Activated effector memory CD4-positive, alpha-beta T cell treated with anti-CD3 and anti-CD28 coated beads, Interleukin-2, amount 50 U/mL, for 16 hours (primary cell): ENCODE measurements at places on chromosomes 6 and 20.

- no peak for DNase-seq
Measured at GRCh38 chr20:57265336-57265996, 975 bp downstream of the BMP7 start.

GRCh38 chr6:111566222-111566734, 39.4 kb downstream of the TRAF3IP2 start:
- no peak for DNase-seq

DNA sequence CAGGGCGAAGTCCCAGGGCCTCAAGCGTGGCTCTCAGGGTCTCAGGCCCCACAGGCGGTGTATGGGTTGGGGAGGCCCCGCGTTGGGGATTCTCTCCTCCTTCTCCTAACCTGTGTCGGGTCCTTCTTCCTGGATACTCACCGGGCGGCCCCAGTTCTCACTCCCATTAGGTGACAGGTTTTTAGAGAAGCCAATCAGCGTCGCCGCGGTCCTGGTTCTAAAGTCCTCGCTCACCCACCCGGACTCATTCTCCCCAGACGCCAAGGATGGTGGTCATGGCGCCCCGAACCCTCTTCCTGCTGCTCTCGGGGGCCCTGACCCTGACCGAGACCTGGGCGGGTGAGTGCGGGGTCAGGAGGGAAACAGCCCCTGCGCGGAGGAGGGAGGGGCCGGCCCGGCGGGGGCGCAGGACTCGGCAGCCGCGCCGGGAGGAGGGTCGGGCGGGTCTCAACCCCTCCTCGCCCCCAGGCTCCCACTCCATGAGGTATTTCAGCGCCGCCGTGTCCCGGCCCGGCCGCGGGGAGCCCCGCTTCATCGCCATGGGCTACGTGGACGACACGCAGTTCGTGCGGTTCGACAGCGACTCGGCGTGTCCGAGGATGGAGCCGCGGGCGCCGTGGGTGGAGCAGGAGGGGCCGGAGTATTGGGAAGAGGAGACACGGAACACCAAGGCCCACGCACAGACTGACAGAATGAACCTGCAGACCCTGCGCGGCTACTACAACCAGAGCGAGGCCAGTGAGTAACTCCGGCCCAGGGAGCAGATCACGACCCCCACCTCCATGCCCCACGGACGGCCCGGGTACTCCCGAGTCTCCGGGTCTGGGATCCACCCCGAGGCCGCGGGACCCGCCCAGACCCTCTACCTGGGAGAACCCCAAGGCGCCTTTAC, at the start of gene HLA-G:
HLA-G (plus strand) TSS at position 247 of the 892 bp plus-strand sequence; CDS start at position 267, 20 bp downstream.
- DNase-seq: no peak

DNA sequence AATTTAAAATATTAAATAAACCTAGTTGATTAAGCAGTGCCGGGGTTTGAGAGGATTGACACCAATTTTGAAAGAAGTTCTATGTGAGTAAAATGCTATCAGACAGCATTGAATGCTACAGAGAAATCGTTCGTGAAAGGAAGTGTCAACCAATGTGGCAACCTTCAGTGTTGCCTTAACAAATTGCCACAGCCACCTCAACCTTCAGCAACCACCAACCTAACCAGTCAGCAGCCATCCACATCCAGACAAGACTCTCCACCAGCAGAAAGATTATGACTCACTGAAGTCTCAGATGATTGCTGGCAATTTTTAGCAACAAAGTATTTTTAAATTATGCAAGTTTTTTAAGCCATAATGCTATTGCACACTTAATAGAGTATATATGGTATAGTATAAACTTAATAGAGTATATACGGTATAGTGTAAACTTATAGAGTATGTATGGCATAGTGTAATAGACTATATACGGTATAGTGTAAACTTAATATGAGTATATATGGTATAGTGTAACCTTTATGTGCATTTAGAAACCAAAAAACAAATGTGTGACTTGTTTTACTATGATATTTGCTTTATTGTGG, 65.3 kb upstream of the ID4 start:
- DNase-seq: no peak

- peak; percentile 88 for DNase-seq
Measured at GRCh38 chr20:815914-816606, 17.5 kb upstream of the FAM110A start.

- peak; percentile 77 for DNase-seq
Measured at GRCh38 chr6:144285798-144286502, 815 bp downstream of the UTRN start.

DNA sequence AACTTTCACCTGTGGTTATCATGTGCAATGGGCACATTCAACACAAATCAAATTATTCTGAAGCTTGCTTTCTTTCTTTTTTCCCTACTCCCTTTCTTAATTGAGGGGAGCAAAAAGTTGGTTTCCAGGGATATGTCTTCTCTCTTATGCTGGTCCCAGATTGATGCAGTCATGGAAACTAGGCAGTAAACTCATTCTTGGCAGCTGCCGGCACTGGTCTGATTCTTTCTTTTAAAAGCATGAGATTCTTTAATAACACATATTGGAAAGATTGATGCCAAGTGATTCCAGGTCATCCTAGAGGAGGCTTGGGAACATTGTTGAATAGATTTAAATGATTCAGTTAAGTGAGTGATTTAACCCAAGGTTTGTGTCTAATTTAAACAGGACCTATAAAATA, 29.0 kb downstream of the PTPRA start:
- no peak for DNase-seq

DNA sequence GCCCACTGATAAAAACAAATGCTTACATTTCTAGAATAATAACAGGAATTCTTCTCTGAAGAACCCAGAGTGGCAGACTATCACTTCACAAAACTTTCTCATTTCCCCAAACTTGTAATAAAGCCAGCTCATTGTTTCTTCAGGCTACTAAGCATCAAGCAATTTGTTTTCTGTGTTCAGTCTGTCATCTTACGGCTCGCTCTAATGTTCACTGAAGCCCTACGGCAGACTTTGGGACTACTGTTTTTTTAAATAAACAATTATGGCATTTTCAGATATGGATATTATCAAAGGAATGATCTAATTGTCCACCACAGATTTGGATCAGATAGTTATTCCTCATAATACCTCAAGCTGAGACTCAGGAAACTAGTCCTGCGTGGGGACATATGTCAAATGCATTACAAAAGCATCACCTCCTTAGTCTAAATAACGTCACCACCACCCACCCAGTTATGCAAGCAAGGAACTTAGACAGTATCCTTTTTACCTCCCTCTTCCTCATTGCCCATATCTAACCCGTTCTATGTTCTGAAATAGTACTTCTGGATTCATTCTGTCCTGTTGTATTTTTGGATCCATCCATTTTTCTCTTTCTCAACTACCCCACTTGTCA, 415.1 kb downstream of the PLCB1 start:
- no peak for DNase-seq

DNA sequence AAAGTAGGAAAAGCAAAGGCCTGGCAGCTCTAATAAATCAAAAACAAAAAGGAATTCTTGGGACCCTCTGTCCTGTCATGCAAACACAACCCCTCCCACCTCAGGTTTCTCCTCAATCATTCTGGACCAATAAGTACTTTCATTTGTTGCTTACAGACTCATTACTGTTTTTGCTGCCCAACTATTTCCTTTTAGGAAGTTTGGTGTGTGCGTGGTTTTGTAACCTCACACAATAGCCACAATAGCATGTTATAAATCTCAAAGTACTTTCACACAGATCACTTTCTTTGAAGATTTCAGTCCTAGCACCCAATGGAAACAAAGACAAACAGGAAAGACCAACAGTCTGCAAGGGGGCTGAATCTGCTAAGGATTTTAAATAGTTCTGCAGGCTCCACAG, 4.5 kb downstream of the MRPL14 start:
- no peak for DNase-seq

GRCh38 chr20:58235010-58235409, 6.6 kb upstream of the ANKRD60 start:
- DNase-seq: no peak

- DNase-seq: no peak
Measured at GRCh38 chr6:122116119-122116834, 283.2 kb upstream of the HSF2 start.

DNA sequence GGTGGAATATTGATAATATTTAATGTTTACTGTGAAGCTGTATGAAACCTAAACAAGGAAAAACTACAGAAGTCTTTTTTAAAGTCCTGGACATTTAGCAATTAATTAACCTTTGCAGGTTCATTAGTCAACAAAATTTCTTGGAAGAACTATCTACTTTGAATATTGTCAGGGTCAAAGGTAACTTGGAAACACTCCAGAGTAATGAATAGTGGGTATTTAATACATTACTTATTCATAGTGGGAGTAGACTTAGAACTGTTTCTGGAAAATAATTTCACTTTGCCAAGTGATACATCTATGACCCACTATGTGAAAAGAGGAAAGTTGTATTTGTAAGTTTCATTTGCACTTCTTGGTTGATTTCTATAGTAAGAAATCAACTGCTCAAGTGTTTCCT, 319.1 kb downstream of the TFAP2B start:
- no peak for DNase-seq

DNA sequence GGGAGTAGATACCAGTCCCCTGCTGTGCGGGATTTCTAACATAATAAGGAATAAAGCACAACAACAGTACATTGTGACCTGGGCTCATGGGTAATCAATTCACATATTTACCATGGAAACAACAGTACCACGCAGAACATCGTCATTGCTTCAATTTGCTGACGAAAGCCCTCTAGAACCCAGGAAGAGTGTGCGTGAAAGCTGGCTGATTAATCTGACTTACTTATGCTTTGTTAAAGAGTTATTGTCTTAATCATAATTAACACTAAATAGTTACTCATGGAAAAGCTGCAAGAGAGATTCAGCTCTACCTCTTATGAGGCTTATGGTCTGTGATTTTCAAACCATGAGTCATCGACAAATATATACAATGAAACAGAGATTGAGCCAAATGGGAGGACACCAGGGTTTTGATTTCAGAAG, 644.3 kb upstream of the AGPAT4 start:
- DNase-seq: no peak

GRCh38 chr20:41287327-41287726, 30.2 kb downstream of the ZHX3 start:
- no peak for DNase-seq

- DNase-seq: no peak
Measured at GRCh38 chr6:37319156-37319555, 34.6 kb upstream of the RNF8 start.

GRCh38 chr20:1893721-1894470, 1.3 kb upstream of the SIRPA start:
- no peak for DNase-seq

DNA sequence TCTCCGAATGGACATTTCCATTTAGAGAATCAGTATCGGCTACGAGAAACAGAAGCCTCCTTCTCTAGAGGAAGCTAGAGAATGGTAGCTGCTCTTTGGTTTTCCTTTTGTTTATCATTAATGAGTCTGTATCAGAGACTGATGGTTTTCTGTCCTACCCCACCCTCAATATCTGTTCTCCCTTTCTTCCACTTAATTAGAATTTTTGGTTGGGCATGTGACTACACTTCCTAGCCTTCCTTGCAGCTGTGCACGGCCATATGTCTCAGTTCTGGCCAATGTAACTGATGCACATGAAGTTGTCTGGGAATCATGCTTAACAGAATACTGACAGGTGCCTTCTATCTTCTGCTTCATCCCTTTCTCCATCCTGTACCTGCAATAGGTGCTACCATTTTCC, 19.0 kb downstream of the RNF24 start:
- DNase-seq: no peak

- DNase-seq: peak; percentile 82
Measured at GRCh38 chr20:45823949-45824835, 2.9 kb downstream of the TNNC2 start.

DNA sequence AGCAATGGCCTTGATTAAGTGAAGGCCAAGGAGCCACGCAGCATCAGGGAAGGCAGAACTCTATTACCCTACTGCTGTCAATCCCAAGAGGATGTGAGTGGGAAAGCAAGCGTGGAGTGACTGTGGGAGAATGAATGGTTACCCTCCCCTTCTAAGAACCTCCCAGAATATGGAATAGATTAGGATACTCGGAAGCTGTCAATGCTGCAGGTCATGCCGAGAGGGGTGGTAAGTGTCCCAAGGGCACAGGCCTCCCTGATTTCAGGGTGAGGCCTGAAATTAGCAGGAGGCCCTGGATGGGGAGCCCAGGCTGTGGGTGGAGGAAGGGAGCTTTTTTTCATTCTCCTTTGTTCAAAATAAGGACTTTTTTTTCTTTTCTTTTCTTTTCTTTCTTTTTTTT, 179.9 kb upstream of the JAG1 start:
- no peak for DNase-seq

- no peak for DNase-seq
Measured at GRCh38 chr6:42864602-42865001, 14.8 kb upstream of the RPL7L1 start.

GRCh38 chr6:37125774-37126492, 44.0 kb upstream of the PIM1 start:
- no peak for DNase-seq

GRCh38 chr20:48684501-48685041, 143.2 kb downstream of the PREX1 start:
- DNase-seq: no peak

- DNase-seq: no peak
Measured at GRCh38 chr6:151440930-151441329, 11.0 kb downstream of the RMND1 start.

GRCh38 chr6:119161438-119161837, 83.0 kb upstream of the FAM184A start:
- DNase-seq: no peak
